8988T (cell line): ENCODE measurements at places on chromosomes 1 and 21.

GRCh38 chr1:51444534-51445192 is 74.4 kb downstream of the EPS15 start:
- no peak for DNase-seq

GRCh38 chr1:209250861-209251636 is 332.5 kb upstream of the CAMK1G start:
- DNase-seq, result no peak

GRCh38 chr1:116393792-116394191 is 20.7 kb downstream of the ATP1A1 start:
- DNase-seq, result no peak

DNA sequence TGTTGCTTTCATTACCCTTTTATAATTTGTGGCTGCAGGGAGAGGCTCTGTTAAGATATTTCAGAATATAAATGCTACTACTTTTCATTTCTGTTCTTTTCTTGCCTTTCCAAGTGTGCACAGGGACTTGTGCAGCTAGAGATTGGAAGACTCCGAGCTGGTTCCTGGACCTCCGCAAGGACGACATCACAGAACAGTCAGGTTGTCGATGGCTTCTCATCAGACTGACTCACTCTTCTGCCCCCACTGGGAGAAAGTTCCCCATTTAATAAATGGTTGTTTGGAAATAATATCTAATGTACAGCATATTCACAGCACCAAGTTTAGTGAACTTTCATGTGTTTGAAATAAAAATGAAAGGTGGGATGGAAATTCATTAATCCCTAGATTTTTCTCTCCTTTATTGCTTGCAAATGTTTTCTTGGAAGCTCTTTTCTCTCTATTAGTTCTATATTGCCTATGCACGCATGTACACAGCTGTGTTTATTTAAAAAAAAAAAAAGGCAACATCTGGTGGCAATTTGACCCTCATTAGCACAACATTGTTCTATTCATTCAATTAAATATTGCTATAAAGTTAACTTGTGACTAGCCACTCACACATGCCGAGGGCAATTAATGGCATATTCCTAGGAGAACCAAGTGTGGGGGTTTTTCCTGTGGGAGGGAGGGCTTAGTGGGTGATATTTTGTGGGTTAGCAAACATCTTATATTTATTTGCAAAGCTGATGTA is 77.5 kb upstream of the L1TD1 start:
- DNase-seq, result no peak

DNA sequence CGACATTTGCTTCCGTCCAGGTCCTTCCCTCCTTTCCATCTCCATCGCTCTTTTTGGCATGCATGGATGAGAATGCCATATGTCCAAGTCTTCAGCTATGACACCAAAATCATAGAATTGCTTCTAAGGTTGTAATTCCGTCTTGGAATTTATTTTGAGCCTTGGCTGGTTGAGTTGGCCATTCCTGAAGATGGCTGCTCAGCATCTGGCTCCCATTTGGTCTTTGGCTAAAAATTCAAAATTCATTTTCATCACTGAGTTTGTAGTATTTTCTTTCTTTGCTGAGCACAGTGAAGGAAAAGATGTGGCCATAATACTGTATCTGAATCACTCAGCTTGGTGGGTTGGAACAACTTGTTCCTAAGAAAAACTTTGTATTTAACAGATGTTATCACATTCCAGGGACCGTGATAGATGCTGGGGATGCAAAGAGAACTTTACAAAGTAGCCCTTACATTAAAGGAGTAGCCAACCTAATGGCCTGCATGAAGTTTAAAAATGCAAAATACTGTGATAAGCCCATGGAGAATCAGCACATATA is 15.6 kb downstream of the JUN start:
- no peak for DNase-seq

DNA sequence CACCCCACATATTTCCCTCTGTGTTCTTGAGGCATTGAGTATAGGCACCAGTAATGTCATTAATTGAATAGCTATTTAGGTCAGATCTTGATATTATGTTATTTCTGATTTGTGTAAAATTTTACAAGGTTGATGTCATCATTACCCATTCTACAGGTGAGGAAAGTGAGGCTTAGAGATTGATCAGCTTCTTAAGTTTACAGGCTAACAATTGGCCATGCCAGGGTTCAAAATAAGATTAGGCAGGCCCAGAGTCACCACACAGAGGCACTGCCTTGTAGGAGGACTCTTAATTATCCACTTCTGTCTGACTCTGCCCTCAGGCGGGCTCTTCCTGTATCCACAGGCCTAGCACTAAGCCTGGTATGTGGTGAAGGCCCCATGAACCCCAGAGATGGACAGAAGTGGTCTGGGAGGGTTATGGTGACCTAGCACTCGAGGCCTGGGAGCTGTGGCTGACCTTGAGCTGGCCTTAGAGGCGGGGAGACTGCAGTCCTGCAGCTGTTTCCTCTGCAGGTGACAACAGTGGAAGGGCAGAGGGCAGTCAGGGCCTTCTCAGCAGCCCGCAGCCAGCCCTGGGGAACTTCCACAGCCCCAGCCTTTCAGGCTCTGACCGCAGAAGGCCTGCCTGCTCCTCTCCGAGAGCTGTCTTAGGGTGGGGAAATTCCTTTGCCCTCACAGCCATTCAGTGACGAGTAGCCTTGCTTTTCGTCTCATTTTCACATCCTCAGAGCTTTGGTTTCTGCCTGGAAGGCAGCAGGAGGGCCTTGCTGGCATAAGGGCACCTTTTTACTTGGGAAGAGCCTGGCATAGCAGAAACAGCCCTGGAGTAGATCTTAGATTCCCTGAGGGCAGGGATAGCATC is 12.2 kb downstream of the ZDHHC18 start:
- no peak for DNase-seq

- DNase-seq, result no peak
Observed at GRCh38 chr1:18353528-18353927, 127.2 kb upstream of the KLHDC7A start.

GRCh38 chr1:223264529-223264928 is 99.4 kb downstream of the SUSD4 start:
- no peak for DNase-seq
